ENCODE measurements at places on chromosomes 3 and 15.

DNA sequence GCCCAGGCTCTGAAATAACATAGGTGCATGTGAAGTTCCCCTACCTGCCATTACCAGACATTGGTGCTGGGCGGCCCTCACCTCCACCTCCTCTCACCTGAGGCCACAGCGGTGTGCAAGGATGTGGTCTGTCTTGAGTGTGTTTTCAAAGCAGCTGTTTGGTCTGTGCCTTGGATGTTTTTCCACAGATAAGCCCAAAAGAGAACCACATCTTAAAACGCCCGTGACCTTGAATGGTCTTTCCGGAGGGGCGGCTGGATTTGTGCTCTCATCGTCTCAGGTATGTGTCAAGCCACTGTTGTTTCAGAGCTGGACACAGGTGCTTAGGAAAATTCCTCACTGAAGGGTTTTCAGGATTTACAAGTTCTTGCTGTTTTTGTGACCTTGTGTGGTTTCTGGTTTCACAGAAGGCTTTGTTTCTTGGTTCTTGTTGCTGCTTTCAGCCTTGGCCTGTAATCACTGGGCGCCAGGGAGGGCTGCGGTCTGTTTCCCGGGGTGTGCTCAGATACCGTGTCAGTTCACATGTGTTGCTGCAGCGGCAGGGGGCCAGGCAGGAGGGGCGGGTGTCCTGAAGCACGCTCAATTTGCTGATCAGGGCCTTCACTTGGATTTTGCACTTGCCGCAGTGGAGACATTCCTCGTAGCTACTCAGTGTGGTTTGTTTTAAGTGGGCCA lies 128.4 kb downstream of the IGF1R start:
- no peak for DNase-seq

DNA sequence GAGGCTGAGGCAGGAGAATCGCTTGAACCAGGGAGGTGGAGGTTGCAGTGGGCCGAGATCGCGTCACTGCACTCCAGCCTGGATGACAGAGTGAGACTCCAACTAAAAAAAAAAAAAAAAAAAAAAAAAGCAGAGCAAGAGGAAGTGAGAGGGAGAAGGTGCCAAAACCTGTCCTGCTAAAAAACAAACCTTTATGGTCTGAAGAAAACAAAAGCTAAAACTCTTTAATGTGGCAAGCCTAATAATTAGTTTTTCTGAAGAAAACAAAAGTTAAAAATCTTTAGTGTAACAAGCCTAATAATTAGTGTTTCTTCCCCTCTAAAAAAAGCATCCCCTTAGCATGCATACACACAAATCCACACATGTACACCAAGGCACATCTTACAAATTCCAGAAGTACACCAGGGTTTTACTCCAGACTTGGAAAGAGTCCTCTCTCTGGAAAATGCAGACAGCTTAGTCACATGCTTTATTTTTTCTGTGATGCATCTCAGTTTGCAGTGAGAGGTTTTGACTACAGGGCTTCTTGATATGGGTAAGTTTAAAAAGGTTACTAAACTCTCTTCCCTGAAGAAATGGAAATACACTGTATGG lies 65.9 kb downstream of the HACD2 start:
- DNase-seq, result no peak

DNA sequence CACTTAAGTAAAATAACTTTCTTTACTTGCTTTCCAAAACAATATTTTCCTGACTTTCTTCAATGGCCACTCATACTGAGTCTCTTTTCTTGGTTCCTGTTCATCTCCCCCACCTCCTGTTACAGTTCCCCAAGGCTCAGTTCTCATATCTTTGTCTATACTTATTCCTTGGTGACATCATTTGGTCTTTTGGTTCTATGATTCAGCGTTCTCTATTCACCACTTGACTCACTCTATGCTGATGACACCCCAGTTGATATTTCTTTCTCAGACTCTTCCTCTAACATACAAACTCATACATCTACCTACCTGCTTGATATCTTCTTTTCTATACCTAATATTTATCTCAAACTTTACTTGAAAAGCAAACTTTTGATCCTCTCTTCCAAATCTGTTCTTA lies 85.0 kb upstream of the P3H2 start:
- DNase-seq, result no peak

- no peak for DNase-seq
Measured at GRCh38 chr3:149186721-149187120, 34.9 kb downstream of the CP start.

- no peak for DNase-seq
Measured at GRCh38 chr3:75983111-75983510, 197.8 kb upstream of the ZNF717 start.

DNA sequence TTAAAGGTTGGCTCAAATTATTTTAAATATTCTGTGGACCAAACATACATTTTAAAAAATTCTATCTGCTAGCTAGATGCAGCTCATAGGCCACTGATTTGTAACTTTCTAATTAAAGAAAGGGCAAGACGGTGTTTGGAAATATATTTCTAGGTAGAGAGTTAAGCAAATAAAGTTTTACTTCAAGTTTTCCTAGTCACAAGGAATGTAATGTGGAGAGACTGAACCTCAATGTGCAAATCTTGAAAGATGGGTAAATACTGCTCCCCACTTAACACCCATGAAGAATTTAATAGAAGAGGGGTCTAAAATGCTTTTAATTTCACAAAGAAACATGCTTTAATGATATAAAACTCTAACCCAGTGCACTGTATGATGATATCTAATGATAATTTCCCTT lies 175.2 kb downstream of the TIGIT start:
- DNase-seq, result no peak

DNA sequence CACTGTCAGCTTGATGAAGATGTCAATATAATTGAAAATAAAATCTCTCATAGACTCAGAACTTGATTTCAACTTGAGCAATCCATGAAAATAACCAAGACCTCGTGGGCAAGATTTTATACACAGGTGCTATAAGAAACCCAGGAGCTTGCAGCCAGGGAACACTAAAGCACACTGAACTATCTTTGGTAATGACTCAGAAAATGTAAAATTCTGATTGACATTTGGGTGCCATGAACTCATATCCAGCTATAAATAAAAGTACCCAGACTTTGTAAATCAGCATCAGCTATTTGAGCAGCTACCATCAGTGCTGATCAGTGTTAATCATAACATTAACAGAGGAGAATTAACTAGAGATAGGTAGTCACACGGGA lies 61.5 kb downstream of the PLCH1 start:
- no peak for DNase-seq

DNA sequence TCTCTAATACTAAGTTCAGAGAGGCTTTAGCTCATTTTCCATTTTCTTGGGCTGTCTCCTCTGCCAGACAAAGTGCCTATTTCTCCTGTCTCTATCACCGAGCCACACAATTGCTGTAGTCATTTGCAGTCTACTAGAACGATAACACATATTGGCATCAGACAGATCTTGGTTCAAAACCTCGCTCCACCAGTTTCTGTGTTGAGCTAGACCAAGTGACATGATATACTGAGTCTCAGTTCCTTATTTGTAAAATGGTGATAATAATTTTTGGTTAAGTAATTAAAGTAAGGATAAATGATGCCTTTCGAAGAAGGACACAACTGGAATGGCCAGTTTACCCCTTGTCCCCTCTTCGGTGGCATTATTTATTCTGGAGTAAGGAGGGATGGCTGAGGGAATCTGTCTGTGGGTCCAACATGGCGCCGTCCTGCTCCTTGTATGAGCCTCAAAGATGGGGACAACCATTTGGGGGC lies 398 bp upstream of the RAB7A start:
- DNase-seq, result no peak

- no peak for DNase-seq
Measured at GRCh38 chr3:127834771-127835170, 12.5 kb upstream of the MGLL start.

DNA sequence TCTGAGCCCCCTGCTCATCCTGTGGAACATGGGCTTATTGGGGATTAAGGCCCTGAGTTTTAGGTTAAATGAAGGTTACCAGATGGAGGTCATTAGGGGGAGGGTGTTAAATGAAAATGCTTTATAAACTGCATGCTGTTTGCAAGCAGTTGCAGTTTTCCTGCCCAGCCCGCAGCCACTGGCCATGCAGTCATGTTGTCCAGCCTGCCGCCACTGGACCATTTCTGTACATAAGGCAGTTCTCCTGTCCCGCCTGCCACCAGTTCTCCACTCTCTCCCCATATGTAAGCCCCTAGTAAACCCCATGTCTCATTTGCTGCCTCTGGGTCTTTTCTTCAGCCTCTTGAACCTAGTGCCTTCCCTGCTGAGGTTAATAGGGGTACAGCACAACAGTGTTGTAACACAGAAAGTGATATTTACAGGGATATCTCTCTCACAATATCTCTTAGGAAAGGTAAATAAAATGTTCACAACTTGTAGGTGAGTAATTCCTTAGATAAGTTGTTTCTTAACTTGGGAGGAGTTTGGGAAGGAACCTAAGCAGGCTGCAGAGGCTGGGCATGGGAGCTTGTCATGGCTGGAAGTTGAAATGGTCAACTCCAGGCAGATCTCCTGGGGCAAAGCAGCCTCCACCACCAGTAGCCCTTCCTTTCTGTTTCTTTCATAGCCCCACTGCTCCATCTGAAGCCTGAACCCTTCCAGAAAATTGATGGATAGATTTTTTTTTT lies 148.2 kb downstream of the CMSS1 start:
- no peak for DNase-seq
